ENCODE measurements at places on chromosomes 2 and 18.

GRCh38 chr2:205274801-205275200 lies 407.5 kb upstream of the NRP2 start:
- no peak for DNase-seq

GRCh38 chr2:28716265-28716865 lies 35.3 kb upstream of the PPP1CB start:
- no peak for DNase-seq

- no peak for DNase-seq
These were observed 5.4 kb downstream of the MRO start for GRCh38 chr18:50814395-50814794.

- no peak for DNase-seq
These were observed 52.8 kb downstream of the WIPF1 start for GRCh38 chr2:174544802-174545201.

DNA sequence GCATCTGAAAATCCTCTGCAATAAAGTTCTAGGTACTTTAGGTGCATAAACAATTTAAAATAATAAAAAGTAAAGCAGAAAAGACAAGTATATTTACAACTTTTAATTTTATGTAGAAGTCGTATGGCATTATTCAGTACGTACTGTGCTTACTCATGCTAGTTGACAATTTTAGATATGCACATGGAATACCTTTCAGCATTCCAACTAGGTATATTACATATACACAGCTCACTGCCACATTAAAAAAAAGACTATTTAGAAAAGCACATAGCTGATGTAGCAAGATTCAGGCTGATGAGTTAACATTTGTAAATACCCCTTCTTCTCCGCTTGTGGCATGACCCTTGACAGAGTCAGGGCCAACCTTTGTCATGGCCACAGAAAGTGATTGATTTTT lies 171.2 kb downstream of the FBXO15 start:
- DNase-seq: no peak

DNA sequence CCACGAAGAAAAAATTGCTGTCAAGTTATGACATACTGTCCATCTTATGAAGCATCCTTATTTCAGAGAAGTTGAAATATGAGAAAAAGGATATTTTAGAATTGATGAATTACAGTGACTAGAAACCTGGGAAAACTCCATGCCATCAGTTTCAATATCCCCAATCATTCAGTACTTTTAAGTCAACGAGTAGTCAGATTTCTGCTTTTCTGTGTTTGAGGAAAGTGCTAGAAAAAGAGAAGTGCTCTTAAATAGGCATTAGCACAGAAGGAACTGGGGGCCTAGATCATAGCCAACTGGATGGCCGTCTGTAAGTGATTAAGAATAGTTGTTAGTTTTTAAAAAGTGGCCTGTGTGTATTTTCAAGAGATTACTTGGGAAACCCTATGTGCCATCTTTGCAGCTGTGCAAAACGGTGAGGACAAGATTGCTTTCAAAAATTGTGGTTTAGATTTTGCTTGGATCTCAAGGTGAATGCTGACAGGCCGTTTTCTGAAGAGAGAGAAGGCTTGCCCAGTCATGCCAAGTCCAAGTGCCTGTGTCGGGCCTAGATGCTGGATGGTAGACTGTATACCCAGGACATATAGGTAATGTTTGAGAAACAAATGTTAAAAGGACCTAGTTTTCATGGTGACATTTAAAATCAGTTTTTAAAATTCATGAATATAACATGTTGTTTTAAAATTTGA lies 5.1 kb downstream of the NEDD4L start:
- DNase-seq: no peak

- no peak for DNase-seq
These were observed 43.0 kb downstream of the MALT1 start for GRCh38 chr18:58714259-58714658.

- DNase-seq: no peak
These were observed 33.6 kb downstream of the CHRNA1 start for GRCh38 chr2:174730698-174731018.

DNA sequence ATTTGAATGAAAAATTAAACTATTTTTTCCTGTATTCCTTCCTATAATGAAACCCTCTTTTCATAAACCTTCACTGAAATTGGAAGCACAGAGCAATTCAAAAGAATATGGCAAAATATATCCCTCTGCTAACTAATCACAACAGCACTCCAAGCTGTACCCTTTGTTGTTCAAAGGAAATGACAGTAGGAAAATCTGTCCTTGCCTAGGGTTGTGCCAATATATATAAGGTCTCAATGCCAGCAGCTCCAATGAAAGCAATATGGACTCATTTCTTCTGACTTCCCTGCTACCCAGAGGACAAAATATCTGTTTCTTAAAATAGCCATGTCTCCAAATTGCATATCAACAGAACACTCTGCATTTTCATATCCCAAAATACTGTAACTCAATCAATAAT lies 373.9 kb upstream of the MC4R start:
- no peak for DNase-seq

- no peak for DNase-seq
These were observed 219.4 kb downstream of the MREG start for GRCh38 chr2:215793747-215794595.

DNA sequence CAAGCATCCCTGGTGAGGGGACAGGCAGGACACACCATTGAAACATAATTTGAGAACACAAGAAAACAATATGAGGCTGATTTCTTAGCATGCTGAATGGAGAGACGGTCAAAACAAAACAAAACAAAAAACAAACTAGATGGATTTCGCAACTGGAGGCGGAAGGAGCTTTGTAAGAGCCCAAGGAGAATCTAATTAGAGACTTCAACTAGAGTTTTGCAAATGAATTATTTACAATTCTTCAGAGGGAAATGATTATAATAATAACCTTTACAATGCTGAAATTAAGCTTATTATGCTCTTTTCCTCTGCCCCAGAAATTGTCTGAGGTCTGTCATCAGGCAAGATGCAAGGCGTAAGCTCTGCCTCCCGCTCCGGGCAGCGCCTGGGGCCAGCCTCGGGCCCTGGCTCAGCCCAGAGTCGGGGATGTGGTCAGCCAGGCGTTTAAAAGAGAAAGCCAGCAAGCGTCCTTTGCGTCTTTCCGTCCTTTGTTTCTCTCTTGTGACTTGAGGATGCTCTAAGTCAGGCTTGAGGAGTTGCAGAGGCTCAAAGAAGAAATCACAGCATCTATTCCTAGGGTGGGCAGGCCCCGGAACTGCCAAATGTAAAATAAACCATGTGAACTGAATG lies 139.6 kb downstream of the TWIST2 start:
- no peak for DNase-seq

GRCh38 chr2:98854682-98855081 lies 81.3 kb downstream of the CRACDL start:
- no peak for DNase-seq

- DNase-seq: no peak
These were observed 126.9 kb upstream of the DLGAP1 start for GRCh38 chr18:4581966-4582365.

GRCh38 chr2:17036361-17036760 lies 370.7 kb upstream of the CYRIA start:
- no peak for DNase-seq

DNA sequence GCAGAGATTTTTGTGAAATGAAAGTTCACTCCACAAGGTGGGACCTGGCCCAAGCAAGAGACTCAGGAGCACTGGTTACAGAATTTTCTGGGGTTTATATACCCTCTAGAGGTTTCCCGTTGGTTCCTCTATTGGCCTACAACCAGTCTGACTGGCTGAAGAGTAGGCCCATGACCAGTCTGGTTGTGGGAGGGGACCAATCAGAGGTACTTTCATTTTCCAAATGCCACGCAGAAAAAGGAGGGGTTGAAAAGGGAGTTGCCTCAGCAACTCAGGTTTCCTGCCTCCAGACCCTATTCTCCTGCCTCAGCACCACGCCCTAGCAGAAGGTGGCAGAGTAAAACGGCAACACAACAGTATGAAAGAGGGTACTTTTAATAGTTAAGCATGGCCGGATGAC lies 98.4 kb downstream of the COLEC12 start:
- no peak for DNase-seq

Measured in NCI-H2081 treated with DMSO at 0.1 percent for 48 hours (cell line).